Effector CD4-positive, alpha-beta T cell (primary cell): ENCODE measurements at places on chromosomes 7 and 10.

DNA sequence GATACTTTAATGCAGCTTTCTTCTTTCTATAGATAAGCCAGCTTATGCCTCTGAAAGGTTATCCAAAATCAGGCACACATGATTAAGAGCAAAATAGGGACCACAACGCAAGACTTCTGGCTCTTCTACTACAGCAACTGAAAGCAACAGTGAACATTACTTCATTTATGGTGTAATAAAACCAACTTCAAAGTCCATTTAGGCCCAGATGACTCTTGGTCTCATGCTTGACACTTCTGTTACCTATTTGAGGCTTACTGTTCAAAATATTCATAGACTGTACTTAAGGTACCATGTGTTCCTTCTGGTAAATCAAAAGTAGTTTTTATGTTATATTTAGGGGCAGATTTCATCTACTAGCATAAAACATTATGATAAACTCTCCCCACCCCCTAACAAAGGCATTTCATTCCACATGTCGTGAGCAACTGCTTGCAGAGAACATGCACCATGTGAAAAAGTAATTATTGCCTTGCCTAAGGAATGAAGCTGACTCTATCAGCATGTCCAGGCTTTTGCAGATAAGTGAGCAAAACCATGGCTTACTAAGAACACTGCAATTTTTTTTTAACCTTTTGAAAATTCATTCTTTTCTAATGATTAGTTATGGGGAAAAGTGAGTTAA is 154.9 kb upstream of the ITGB1 start:
- DNase-seq: no peak

DNA sequence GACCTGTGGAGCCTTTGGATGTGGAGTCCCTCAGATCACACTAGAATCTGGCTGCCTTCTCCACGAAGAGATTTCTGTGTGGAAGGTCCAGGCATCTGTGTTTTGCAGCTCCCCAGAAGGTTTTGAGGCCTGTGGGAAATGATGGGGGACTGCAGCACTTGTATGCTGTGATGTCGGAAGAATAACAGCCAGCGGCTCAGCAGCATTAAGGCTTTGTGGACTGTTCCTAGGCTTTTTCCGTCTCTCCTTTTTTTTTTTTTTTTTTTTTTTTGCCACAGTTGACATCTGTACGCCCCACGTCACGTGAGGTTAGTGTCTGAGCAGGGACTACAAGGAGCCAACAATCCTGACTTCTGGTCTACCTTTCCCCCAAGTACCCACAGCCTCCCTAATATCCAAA is 181.3 kb downstream of the PFKFB3 start:
- no peak for DNase-seq

- no peak for DNase-seq
Measured at GRCh38 chr10:77906951-77907421, 19.6 kb downstream of the DLG5 start.

DNA sequence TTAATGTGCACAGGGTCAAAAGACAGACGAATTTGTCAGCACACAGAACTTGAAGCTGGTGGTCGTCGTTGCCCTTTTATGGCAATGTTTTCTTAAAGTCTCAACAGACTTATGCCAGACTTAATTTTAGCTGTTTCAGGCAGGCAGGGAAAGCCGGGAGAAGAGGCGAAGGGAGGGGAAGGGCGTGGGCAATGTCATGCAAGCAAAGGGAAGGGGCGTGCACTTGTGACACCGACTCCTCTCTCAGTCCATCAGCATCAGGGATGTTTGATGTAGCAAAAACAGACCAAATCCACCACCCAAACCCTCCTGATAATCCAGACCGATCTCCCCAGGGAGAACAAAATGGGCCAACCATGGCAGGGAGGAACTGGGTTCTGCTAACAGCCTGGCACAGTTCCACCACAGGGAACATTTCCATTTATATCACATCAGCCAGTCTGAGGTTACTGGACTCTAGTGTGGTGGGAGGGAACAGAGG is 118.1 kb upstream of the RHEB start:
- no peak for DNase-seq

- no peak for DNase-seq
Measured at GRCh38 chr10:116060864-116061263, 212.1 kb downstream of the GFRA1 start.

DNA sequence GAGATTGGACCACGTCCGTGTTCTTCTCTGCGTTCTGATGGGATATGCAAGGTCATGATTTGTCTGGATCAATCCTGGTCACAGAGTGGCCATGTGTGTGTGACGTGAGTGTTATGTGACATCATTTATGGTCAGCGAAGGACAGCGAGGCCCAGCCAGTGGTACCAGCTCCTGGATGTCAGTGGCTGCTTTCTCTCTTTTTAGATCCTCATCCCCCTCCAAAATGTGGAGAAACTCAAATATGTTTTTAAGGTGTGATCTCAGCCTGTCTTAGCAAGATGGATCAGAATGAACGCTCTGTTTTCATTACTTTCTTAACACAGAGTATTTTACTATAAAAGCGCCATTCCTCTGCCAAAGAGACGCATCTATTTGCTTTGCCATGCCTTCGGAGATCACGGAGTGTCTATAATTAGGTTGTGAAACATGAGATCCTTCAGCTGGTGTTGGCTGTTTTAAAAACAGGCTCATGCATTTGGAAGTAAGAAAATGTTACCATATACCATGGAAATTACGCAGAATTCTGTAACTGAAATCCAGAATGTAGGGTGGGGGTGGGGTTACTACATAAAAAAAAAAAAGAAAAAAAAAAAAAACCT is 245.5 kb upstream of the TCERG1L start:
- no peak for DNase-seq

GRCh38 chr10:10096296-10096695 is 921.4 kb upstream of the CELF2 start:
- no peak for DNase-seq

GRCh38 chr10:29688230-29688661 is 53.5 kb upstream of the SVIL start:
- no peak for DNase-seq

DNA sequence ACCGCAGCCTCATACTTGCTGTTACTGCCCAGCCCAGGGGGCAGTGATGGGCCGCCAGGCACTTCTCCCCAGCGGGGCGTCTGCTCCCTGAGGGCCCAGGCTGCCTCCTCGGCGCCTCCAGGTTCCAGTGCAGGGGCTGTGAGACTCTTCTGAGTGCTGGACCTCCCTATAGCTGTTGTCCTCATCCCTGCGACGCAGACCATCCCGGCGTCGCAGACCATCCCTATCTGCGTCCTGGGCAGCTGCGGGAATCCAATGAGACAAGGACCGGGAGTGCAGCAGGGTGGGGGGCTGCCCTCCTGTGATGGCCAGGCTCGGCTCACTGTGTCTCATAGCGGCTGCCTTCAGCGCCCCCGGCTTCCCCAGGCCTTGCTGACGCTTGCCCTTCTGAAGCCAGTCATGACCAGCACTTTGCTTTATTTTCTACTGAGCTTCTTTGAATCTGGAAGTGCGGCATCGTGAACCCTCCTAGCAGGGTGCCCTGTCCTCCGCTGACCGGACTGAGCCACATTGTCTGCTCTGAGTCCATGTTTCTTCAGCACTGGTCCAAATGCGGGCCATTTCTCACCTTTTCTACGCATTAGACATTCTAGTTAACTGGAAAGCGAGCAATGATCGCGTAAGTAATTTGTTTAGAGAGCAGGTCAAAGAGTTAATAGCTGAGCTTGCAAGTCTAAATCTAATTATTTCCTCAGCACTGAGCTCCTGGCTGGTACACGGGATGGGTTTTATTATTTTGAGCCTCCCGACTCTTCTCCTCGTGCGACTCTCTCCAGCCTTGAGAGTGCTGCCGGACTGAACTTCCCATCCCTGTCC is 339.5 kb downstream of the WDR37 start:
- DNase-seq: no peak

GRCh38 chr10:124436191-124436638 is 13.6 kb downstream of the NKX1-2 start:
- DNase-seq: no peak

- DNase-seq: no peak
Measured at GRCh38 chr7:26136831-26137230, 15.2 kb upstream of the NFE2L3 start.

DNA sequence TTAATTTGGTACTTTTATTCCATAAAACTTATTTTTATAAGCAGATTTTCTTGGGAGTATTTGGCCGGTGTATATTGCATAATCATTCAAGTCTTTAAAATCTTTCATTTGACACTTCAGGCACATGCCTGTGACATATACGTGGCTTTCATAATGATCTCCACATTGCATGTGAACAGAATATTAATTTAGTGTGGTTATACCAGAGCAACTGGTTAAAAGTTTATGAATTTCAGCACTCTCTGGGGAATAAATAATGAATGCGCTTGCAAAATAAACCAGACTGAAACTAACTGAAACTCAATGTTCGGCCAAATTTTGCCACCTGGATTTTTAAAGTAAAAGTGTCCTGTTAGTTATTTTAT is 242.3 kb downstream of the GLI3 start:
- DNase-seq: no peak

DNA sequence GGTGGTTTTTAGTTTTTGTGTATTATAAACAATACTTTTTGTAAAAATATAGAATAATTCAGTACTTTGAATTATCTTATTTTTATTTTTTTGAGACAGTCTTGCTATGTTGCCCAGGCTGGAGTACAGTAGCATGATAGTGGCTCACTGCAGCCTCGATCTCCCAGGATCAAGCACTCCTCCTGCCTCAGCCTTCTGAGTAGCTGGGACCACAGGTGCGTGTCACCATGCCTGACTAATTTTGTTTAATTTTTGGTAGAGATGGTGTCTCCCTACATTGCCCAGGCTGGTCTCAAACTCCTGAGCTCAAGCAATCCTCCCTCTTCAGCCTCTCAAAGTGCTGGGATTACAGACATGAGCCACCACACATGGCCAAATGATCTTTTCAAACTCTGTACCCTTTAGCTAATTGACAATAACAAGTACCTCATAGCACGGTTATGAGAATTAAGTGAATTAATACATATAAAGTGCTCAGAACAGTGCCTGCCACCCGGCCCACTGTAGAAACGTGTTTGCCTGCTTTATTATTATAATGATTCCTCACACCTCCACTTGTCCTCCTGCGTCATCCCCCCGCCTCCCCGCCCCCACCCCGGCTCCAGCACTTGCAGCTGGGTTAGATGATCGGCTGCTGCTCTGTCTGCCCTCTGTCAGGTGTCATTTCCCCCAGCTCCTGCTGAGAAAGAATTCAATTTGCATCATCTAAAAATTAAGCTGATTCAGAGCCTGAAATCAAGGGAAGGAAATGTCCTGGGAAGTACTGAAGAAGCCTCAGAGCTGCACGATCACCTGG is 53.6 kb upstream of the NRF1 start:
- no peak for DNase-seq

DNA sequence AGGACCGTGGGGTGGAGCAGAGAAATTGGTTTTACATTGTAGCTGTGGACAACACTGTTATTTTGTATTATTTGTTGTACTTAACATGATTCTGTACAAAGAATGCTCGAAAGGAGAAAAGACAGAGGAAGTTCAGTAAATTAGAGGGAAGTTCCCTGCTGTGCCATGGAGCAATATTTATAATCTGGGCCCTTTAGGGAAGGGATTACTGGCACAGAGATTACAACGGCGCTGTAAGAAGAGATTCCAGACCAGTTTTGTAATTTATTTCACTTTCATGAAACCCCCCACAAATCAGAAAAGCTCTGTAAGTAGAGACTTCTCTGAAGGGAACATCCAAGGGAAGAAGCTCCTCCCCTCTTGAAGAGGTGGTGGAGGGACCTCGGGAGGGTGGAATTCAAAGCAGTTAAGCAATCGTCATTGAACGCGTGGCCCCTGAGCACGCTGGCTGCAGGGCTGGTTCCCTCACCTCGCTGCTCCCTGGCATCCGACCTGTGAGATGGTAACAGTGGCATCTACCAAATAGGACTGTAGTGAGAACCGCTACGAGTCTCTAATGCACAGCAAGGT is 113.5 kb downstream of the KLF6 start:
- no peak for DNase-seq

DNA sequence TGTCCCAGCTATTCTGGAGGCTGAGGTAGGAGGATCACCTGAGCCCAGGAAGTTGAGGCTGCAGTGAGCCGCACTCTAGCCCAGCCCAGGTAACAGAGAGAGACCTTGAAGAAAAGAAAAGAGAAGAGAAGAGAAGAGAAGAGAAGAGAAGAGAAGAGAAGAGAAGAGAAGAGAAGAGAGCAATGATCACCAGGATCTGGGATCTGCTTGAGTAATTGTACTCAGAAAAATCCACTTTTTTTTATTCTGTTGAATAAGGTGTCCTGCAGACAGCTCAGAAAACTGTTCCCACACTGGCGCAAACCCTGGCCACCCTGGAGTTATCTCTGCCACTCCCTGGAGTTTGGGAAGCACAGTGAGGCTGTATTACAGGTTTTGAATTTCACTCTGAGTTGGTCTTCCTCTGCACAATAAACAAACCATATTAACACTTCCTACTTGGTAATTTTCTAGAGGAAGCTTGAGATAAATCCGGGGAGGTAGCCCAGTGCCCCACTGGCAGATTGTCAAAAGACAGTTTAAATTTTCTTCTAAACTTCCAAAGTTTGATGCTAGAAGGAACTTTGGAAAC is 9.6 kb upstream of the OAT start:
- DNase-seq: no peak

GRCh38 chr7:85630904-85631600 is 444.2 kb upstream of the SEMA3D start:
- no peak for DNase-seq

DNA sequence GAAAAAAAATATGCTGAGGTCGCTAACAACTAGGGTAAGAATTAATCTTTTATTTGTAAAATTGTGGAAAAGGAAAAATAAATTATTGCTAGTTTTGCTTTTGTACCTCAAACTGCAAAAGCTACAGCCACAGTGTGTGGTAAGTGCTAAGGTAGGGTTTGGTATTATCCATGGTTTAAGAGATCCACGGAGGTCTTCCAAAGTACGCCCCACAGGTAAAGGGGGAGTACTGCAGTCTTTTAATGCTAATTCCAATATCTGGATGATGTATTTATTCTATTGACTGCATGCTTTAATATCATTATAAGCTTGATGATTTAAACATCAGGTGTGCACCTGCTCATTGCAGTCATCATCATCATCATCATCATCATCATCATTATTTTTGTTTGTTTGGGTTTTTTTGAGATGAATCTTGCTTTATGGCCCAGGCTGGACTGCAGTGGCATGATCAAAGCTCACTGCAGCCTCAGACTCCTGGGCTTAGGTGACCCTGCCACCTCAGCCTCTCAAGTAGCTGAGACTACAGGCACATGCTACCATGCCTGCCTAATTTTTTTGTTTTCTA is 38.4 kb upstream of the BMS1 start:
- no peak for DNase-seq

DNA sequence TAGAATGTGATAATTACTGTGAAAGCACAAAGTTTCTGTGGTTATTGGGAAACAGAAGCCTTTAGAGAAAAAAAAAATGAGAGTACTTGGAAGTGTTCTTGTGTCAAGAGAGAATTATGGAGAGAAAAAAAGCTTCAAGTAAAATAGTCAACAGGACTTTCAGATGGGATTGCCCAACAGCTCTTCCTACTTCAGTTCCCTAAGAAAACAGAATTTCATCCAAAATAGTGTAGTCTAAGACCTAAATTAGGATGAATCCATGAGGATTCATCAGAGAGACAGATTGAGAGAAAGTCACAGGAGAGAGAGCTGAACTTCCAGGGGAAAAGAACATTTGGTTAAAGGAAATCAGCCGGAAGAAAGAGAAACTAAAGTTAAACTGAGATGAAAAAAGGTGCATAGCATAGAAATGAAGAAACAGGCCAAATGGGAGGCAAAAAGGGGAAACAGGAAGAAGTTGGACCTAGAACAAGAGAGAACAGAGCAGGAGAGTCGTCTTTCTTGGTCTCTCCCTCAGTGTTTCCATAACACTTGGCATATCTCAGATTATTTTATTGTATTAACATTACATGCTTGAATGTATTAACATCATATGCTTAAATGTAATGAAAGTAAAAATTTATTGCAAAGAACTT is 2.5 kb downstream of the SCIN start:
- no peak for DNase-seq

- no peak for DNase-seq
Measured at GRCh38 chr7:95781961-95782586, 9.7 kb downstream of the DYNC1I1 start.
